ENCODE measurements at places on chromosomes 2 and 18. TPM values are rescaled to one million over a fixed set of nuclear protein-coding genes. Genes with fewer than 3 reads are reported as not detected.

DCDC2C gene
- not detected for total RNA-seq

GLB1L gene
- total RNA-seq, result 2.3 TPM

RAB27B gene
- 33.6 TPM for total RNA-seq

HOXD8 gene
- total RNA-seq, result 4.6 TPM

COLEC12 gene
- total RNA-seq, result 1.4 TPM

LRRTM4 gene
- not detected for total RNA-seq

GREB1L gene
- total RNA-seq, result 0.95 TPM

STARD7 gene
- 84.2 TPM for total RNA-seq

TCF7L1 gene
- 2.0 TPM for total RNA-seq

PKDCC gene
- total RNA-seq, result 8.7 TPM

C2orf78 gene
- not detected for total RNA-seq

PID1 gene
- total RNA-seq, result 33.0 TPM

EPHA4 gene
- 21.7 TPM for total RNA-seq

MSTN gene
- total RNA-seq, result not detected

RPRM gene
- not detected for total RNA-seq

DUSP19 gene
- total RNA-seq, result 0.27 TPM

CNTNAP5 gene
- not detected for total RNA-seq

ATP6V1C2 gene
- total RNA-seq, result 2.3 TPM

SERPINB11 gene
- total RNA-seq, result 2.1 TPM

ZNF521 gene
- total RNA-seq, result 0.68 TPM

CYP27A1 gene
- 1.7 TPM for total RNA-seq

KRTCAP3 gene
- 29.3 TPM for total RNA-seq

PEX13 gene
- 34.0 TPM for total RNA-seq

NR4A2 gene
- total RNA-seq, result 1.1 TPM
